ENCODE measurements at places on chromosomes 4 and X.

DNA sequence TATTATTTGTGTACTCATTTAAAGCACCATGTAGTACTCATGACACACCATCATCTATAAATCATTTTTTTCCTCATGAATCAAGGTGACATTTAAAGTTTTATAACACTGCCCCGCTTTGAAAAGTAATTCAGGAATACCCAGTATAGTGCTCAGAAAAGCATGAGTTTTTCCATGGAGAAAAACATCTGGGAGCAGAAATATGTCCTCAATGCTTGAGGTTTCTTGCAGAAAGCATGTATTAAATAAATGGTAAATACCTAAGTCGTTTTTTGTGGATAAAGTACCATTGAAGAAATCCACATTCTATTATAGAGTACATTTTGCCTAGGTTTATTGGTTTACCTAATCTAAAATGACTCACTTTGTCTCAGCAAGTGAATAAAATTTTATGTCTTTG, 66.2 kb downstream of the UBA6 start:
- DNase-seq, result no peak

GRCh38 chrX:80184854-80185253, 170.3 kb downstream of the TBX22 start:
- DNase-seq, result no peak

- DNase-seq, result no peak
Observed at GRCh38 chr4:66331761-66332160, 661.5 kb upstream of the EPHA5 start.

DNA sequence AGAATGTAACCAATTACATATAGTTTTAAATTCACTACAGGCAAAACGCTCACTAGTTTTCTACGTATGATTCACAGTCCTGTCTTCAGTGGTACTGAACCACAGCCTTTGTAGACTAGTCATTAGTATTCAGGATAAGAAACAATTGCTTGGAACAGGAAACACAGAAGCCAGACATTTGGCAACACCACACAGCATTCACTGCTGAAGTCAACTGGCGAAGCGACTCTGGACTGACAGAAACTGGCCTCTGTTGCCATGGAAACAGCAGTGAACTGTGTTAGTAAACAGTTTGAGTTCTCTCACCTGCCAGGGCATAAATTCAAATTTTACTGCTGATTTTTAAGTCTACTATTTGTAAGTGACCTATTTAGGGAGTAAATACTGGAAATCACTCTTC, 57.6 kb downstream of the MAPK10 start:
- DNase-seq, result no peak

DNA sequence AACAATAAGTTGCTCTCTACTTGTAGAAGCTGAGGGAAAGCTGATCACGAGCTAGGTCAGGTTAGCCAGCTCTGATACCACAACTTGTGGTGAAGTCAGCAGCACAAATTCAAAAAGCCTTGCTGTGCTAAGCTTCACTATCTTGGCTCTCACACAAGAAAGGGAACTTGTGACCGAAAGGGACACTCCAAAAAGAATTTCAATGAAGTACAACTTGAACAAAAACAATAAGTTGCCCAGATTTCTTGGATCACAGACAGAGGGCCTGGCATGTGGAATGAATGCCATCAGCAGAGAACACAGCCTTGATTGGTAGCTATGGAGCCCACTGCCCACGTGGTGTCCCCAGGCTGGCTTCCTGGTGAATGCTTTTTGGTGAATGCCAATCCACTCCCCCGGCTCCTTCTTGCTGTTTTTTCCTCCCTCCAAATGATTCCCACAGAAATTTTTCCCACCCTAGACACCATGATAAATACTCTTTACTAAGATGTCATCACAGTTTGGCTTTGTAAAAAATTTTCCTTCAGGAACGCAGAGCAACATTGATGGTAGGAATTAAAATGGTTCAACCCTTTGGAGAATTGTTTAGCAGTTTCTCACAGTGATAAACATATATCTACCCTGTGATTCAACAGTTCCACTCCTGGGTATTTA, 82.6 kb downstream of the ANXA3 start:
- no peak for DNase-seq

DNA sequence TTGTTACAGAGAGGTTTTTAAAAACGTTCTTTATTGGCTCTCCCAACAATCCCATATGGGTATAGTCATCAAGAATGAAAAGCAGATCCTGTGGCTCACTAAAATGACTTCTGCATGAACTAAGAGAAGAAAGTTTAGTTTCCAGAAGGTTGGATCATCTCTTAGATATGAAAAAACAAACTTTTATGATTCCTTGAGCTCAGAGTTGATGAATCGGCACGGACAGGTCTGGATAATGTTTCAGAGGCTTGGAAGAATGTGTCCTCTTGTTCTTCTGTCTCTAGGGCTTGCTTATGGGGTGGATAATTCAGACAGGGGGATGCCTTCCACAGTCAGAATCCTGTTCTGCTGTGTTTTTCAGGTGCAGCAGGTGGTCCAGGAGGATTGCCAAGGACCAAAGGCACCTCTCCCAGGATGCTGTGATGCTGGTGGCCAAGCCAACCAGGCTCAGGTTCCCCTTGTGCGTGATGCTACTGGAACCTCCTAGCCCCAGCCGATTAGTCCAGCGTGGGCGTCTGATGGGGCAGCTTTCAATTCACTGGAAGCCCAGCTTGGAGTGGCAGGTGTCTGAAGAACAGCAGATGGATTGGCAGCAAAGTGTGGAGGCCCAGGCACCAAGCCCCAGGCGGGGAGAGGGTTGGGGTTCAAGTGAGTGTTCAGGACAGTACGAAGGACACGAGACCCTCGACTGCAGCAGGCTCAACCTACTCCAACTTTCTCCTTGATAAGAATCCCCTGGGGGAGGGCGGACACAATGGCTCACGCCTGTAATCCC, 30.3 kb downstream of the CCKAR start:
- DNase-seq, result no peak

- peak; percentile 52 for DNase-seq
Observed at GRCh38 chr4:40576651-40577480, 52.8 kb downstream of the RBM47 start.

- DNase-seq, result no peak
Observed at GRCh38 chrX:39169976-39170375, 368.7 kb downstream of the MID1IP1 start.

DNA sequence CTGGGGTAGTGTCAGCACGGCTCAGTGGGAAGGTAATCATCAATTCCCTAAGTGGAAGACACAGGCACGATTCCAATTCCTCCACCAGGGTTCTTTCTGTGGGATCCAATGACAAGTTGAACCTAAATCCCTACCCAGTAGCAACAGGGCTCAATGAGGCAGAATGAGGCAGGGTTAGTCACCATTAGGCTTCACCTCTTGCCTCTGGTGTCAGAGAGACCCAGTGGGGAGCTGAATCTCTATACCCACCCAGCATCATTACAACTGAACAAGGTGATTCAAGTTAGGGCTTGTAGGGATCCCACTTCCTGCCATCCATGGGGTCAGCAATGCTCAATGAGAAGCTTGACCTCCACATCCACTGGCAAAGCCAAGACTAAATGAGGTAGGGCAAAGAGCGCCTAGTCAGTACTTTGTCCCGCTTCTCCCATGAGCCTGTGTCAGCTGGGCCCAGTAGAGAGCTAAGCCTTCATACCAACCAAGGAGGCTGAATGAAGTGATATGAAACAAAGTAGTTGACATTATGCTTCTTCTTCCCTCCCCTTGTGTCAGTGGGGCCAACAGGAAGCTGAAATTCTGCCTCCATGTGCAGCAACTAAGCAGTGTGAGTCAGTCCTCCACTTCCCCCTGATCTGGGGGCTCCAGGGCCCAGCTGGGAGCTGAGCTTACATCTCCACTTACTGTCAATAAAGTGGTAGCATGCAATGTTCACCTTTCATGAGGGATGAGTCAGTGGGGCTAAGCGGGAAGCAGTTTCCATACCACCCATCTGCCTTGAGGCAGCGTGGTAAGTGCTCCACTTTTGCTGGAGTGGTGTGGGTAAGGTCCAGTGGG, 36.4 kb upstream of the RBM41 start:
- no peak for DNase-seq

GRCh38 chr4:138475116-138475515, 233.0 kb upstream of the SLC7A11 start:
- no peak for DNase-seq

- DNase-seq, result peak; percentile 77
Observed at GRCh38 chr4:153153339-153153871, 50.8 kb upstream of the TRIM2 start.

DNA sequence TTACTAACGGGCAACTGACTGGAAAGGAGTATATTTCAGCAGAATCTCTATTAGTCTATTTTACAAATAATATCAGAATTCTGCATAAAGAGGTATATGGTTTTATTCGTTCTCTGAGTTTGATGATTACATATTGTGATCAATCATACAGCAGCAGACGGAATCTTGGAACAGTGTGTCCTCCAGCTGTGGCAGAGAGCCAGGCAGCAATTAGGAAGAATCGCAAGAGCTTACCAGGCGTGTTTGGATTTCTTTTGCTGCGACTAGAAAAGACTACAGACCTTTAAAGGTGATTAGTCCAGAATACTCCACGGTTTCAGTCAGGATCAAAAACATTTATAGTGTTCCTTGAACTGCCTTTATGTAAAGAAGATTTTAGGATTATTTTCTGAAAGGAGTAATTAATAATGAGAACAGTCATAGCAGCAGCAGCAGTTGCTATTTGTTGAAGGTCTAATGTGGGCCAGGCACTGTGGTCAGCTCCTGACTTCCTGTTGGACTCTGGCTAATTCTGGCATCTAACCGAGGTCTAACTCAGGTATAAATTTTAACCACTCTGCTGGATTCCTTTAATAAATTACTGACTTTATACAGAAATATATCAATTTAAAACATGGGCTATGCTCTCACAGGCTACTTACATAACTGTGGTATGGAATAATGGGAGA, 225.3 kb upstream of the CXorf66 start:
- no peak for DNase-seq
